Gastroesophageal sphincter (tissue), 4 donors: ENCODE measurements at places on chromosomes 3 and 15. TPM values are rescaled to one million over a fixed set of nuclear protein-coding genes. Genes with fewer than 3 reads are reported as not detected.
A peak's percentile ranks its signal among the peaks of the same experiment; 100 is the strongest.

- no peaks in the 10 kb centered on the region for H3K4me1 ChIP-seq
- no peak overlapping the region for H3K4me3 ChIP-seq
- H3K27me3 ChIP-seq: no peaks in the 10 kb centered on the region
- ATAC-seq: no peak
- no peaks in the 10 kb centered on the region for H3K36me3 ChIP-seq
These were observed 753.4 kb downstream of the FHIT start for GRCh38 chr3:60497902-60498301.

- no peaks in the 10 kb centered on the region for H3K4me1 ChIP-seq
- no peak overlapping the region for H3K27ac ChIP-seq
- peaks cover 9% of the 10 kb centered on the region for H3K36me3 ChIP-seq
- H3K4me3 ChIP-seq: no peak overlapping the region
- no peak for ATAC-seq
- H3K27me3 ChIP-seq: no peaks in the 10 kb centered on the region
These were observed 74.9 kb upstream of the SKOR1 start for GRCh38 chr15:67750371-67750770.

DNA sequence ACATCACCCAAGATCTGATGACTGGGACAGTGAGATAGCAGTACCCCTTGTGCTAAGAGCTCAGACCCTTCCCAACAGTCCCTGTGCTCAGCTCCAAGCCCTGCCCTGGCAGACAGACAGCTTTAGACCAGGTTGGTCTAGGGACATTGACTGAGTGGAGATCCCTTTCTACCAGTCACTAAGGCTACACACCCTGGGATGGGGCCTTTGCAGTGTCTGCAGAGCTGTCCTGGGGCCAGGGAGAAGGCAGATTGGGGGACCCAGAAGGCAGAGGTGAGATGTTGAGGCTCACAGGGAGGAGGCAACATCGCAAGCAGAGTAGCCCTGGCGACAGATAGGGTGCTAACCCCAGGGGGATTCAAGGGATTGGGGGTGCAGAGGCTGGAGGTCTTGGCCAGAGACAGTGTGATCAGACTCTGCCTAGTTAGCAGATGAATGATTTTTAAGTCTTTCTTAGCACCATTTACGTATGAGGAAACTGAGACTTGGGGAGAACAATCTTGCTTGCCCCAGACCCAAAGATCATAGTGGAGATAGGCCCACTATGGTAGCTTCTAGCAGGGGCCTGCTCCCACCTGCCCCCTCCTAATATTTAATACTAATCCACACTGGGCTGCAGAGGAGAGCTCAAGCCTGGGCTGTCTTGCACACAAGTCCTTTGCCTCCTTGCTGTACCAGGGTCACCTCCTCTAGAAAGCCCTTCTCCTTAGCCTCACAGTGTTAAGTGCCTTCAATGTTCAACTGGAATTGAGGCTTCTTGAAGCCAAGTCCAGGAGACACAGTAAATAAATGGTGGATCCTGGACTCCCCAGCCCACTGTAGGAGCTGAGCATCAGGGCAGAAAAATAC is 32.6 kb downstream of the HMCES start:
- H3K27ac ChIP-seq: no peak overlapping the region
- H3K27me3 ChIP-seq: no peaks in the 10 kb centered on the region
- peaks cover 17% of the 10 kb centered on the region for H3K4me1 ChIP-seq
- no peak for ATAC-seq

DNA sequence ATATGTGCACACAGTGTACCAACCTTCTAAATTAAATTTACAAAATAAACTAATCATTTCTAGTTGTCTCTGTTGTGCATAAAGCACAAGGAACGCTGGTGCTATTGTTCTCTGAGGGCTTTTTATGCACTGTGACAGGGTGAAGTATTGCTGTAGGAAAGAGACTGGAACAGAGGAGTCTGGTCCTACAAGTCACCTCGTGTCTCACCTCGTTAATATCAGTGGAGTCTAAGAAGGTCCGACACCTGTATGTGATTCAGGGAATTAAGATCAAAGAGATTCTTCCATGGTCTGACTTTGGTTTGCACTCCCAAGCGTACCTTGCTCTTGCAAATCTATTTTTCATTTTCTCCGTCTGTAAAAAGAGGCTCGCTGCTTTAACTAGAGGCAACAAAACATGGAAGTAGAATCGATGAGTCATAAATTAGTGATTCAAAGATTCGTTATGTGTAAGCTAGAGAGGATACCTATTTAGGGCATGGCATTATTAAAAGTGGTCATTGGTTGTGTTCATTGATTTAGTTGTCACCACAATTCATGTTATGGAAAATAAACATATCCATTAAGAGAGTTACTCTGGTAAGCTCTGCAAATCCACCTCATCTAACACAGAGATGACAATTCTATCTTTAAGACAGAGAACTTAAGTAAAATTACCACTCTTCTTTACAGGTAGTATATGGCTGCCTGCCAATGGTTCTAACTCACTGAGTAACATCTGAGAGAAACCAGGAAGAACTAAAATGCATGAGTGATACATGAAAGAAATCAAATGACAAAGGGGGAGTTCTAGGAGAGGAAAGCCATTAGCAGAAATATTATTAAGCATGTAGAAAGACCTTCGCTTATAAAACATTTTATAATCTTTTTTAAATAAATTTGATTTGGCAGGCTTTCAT is 219.4 kb upstream of the GBE1 start:
- ATAC-seq: no peak
- no peak overlapping the region for H3K4me3 ChIP-seq
- no peak overlapping the region for H3K27ac ChIP-seq

DNA sequence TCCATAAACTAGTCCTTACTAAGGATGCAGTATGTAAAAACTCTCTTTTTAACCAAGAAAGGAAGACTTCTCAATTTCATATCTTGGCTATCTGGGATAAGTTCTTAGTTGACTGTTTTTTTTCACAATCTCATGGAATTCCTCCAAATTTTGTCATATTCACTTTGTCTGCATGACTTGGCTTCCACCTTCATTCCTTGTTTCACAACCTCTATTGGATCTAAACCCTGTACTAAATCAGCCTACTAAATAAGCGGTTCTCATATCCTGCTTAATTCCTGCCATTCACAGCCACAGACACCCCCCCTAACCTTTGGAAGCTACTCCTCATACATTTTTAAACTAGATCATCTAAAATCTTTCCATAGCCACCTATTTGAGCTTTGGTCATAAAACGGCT is 370.6 kb upstream of the NAALADL2 start:
- no peaks in the 10 kb centered on the region for H3K4me1 ChIP-seq
- H3K27me3 ChIP-seq: no peaks in the 10 kb centered on the region
- peak; percentile 77 for ATAC-seq

DNA sequence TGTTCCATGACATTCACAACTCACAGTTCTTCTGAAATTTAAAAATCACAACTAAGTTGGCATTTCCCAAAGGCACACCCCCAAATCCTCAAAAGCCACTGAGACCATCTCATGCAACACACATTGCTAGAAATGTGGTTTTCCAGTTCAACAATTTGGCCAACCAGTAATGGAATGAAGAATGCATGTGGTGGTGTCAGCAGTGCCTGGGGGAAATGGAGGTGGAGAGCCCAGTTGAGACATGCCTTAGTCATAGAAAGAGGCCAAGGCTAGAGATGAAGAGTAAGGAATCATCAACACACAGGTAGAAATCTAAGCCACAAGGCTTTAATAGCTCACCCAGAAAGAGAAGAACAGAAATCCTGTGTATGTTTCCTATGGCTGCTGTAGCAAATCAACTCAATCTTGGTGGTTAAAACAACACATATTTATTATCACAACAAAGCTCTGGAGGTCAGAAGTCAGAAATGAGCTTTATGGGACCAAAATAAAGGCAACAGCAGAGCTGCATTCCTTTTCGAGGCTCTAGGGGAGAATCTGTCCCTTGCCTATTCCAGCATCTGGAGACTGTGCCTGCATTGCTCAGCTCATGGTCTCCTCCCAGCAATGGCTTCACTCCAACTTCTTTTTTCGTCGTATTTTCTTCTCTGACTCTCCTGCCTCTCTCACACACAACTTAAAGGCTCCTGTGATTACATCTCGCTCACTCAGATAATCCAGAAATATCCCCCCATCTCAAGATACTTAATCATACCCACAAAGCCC is 54.0 kb downstream of the SNTN start:
- H3K36me3 ChIP-seq: no peaks in the 10 kb centered on the region
- H3K27me3 ChIP-seq: no peaks in the 10 kb centered on the region
- no peak for ATAC-seq
- no peak overlapping the region for H3K4me3 ChIP-seq
- H3K4me1 ChIP-seq: no peaks in the 10 kb centered on the region

DNA sequence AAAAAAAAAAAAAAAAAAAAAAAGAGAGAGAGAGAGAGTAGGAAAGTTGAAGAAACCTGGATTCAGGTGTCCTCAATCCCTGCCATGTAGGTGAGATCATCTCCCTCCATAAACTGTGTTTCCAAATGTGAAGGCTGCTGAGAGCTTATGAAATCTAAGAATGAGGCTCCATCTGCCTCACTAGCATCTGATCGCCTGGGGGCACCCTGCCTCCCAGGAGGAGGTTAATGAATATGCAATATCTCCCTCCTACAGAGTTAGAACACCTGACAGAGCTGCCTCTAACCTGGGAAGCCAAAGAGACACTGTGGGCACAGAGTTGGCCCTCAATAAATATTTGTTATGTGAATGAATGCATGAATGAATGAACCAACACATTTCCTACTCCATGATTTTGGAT is 23.8 kb upstream of the ZNF148 start:
- no peaks in the 10 kb centered on the region for H3K4me1 ChIP-seq
- peaks cover 6% of the 10 kb centered on the region for H3K27me3 ChIP-seq
- no peak overlapping the region for H3K4me3 ChIP-seq
- ATAC-seq: no peak
- H3K27ac ChIP-seq: no peak overlapping the region

Gene LRTM1
- not detected for total RNA-seq

Gene TLE3
- total RNA-seq: 81.6 TPM

Gene MINDY2
- 44.4 TPM for total RNA-seq

Gene CACNA1D
- total RNA-seq: 3.1 TPM

Gene SERPINI1
- total RNA-seq: 13.1 TPM

Gene TLR9
- not detected for total RNA-seq
